ENCODE measurements at places on chromosomes 13 and 19.

DNA sequence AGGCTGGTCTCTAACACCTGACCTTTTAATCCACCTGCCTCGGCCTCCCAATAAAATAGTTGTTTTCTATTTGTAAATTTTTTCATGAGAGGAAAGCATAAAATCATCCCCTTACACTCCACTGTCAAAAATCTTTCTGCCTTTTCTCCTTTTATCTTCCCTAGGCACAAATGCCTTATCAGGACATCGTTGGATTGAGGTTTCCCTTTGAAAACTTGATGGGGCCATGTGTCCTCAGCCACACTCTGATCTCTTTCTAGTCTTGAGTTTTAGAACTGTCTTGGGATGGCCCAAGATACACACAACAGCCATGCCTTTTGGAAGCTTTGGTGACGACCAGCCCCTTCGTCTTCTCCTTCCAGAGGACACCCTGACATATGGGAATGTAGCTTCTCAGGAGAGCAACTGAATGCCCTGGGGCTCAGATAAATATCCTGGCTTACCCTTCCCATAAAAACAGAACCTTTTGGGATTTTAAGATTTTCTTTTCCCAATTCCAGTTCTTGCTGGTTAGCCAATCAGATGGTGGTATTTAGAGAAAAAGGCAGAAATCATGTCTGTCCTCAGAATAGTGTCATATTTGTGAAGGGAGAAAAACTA lies 112.4 kb downstream of the ZNF429 start:
- no peak for DNase-seq

- no peak for DNase-seq
Measured at GRCh38 chr19:47176627-47177090, 46.0 kb downstream of the SAE1 start.

DNA sequence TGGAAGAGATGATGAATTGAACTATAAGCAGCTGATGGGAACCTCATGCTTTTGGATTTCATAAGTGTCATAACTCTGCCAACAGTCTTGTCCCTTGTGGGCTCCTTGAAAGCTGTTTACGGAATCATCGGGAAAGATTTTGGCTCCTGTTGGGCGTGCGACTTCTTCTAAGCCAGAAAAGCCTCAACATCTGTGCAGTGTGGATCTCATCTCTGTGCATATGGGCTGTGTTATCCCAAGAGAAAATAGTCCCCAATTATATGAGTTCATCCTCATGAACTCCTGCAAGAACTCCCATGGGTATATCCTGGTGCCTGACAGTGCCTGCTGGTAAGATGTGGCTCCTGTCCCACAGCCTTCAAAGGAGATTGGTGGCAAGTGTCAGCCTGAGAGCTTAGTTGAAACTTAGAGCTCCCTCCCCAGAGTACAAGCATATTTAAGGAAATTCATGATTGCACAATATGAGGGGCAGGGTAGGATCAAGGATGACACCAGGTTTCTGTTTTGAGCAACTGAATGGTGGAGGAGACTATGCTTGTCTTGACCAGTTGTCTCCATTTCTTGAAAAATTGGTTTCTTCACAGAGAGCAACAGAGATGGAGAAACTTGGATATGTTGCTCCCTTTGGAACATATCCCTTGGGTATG lies 243.5 kb downstream of the ITGBL1 start:
- DNase-seq, result no peak

DNA sequence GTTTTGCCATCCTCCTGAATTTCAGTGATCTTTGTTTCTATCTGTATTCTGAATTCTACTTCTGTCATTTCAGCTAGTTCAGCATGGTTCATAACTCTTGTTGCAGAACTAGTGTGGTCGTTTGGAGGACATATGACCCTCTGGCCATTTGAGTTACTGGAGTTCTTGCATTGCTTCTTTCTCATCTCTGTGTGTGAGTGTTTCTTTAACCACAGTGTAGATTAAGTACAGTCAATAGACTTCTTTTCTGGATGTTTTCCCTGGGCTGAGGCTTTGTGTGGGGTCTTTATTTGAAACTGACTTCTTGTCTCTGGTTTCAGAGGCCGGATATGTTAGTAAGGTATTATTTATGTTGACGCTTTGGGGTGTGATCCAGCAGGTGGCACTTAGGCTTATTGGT lies 14.7 kb downstream of the IGFL2 start:
- no peak for DNase-seq

DNA sequence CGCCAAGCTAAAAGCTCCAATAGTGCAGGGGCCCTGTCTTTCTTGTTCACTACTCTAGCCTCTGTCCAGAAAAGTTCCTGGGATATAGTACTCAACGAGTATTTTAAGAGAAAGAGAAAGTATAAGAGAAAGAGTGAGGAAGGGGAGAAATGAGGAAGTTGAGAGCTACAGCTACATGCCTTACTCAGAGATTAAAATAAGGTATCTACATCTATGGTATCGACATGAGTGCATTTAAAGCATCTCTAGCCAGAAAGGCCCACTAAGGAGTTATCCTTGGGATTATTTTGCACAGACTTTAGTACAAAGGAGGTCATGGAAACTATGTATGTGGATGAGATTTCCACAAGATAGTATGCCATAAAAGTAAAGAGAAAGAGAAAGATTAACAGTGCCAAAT lies 28.5 kb downstream of the MYCBP2 start:
- DNase-seq, result no peak

DNA sequence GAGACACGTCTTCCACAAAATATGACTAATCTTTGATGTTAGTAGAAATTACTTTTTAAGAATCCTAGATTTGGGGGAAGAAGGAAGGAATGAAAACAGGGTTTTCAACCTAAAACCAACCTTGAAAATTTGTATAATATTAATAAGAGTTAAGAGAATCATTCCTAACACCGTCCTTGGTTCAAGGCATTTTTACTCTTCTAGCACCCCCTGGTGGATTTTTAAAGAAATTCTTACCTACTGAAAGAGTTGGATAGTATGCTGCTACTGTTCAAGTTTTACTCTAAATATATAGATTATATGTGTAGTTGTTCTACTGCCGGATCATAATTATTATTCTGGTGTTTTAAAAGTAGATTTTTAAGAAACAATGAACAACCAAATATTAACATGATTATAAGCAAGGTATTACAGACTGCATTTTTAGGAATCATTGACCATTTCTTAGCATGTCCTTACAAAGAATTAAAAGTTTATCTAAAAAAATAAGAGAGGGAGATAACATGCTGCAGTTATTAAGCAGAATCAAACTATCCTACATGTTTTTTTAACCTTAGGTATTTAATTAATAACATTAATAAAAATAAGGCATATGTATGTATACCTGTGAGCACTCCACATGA lies 7.4 kb upstream of the SLITRK6 start:
- DNase-seq, result no peak

- DNase-seq, result no peak
Measured at GRCh38 chr13:105798541-105798940, 736.9 kb downstream of the EFNB2 start.

DNA sequence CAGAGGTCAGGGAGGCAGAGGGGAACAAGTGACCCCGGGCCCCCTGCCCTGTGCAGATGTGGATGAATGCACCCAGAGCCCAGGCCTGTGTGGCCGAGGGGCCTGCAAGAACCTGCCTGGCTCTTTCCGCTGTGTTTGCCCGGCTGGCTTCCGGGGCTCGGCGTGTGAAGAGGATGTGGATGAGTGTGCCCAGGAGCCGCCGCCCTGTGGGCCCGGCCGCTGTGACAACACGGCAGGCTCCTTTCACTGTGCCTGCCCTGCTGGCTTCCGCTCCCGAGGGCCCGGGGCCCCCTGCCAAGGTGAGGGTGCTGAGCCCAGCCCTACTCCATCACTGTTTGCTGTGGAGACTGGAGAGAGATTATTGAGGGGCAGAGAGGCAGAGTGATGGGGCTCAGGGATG lies 9.9 kb downstream of the LTBP4 start:
- no peak for DNase-seq

DNA sequence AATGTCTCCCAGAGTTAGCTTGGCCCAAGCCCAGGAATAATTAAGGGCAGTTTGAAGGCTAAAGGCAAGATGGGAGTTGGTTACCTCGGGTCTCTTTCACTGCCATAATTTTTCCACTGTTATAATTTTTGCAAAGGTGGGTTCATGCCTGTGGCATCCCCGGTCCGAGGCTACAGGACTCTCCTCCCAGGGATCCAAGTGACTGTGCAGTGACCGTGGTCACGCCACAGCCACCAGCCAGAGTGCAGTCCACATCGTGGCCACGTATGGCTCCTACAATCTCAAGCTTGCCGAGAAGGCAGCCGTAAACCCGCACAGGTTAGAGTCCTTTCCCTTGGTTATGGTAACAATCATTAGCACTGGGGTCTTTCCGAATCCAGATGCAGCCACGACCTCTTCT lies 36.8 kb downstream of the C13orf46 start:
- no peak for DNase-seq

GRCh38 chr19:52535771-52536447 lies 8.4 kb downstream of the ZNF808 start:
- no peak for DNase-seq

GRCh38 chr13:71605744-71606143 lies 261.3 kb downstream of the DACH1 start:
- DNase-seq, result no peak

GRCh38 chr13:32537580-32538142 lies 934 bp downstream of the N4BP2L2 start:
- DNase-seq, result no peak

DNA sequence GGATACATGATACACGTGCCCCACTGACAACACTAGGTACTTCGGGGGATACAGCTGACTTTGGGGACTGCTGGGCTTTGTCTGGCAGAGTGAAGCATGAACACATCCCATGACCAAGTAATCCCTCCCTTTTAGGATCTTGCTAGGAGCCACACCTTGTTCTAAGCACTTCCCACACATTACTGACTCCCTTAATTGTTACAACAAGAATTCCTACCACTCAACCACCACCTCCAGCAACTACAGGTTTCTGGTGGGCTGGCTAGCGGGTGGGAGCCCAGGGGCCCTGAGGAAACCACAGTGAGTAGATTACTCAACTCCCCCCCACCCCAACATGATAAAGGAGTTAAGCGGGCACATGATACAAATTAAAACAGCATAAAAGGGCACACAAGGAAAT lies 7.2 kb upstream of the SLC35E1 start:
- no peak for DNase-seq

- DNase-seq, result peak; percentile 65
Measured at GRCh38 chr19:9914315-9915207, 21.8 kb downstream of the OLFM2 start.
